ENCODE measurements at places on chromosomes 7 and 10. TPM values are rescaled to one million over a fixed set of nuclear protein-coding genes. Genes with fewer than 3 reads are reported as not detected.

- H3K36me3 ChIP-seq: peaks cover 2% of the 10 kb centered on the region
- H3K4me3 ChIP-seq: no peak overlapping the region
- peaks cover 3% of the 10 kb centered on the region for H3K4me1 ChIP-seq
- no peaks in the 10 kb centered on the region for H3K27me3 ChIP-seq
- no peak for DNase-seq
Measured at GRCh38 chr10:132677096-132677472, 108.9 kb downstream of the NKX6-2 start.

DNA sequence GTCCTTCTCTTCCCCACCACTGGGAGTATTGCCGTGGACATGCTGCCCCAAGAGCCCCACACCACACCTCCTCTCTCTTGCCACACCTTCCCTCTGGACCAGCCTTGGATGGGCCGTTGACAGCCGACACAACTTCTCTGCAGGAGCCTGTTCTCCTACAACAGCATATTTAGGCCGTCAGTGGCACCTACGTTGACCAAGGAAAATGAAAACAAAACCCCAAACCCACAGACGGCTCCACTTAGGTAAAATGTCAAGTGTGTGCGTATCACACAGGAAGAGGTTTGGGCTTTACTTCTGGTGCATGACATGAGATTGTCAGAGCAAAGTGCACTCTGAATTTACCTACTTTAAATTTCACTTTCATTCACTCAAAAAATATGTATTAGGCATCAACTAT lies 246.6 kb downstream of the ZMYND11 start:
- peaks cover 4% of the 10 kb centered on the region for H3K36me3 ChIP-seq
- DNase-seq: peak; percentile 68
- peak overlapping the region; percentile 39 for H3K27ac ChIP-seq
- H3K27me3 ChIP-seq: no peaks in the 10 kb centered on the region
- H3K4me1 ChIP-seq: peaks cover 9% of the 10 kb centered on the region
- peak overlapping the region; percentile 35 for H3K4me3 ChIP-seq

DNA sequence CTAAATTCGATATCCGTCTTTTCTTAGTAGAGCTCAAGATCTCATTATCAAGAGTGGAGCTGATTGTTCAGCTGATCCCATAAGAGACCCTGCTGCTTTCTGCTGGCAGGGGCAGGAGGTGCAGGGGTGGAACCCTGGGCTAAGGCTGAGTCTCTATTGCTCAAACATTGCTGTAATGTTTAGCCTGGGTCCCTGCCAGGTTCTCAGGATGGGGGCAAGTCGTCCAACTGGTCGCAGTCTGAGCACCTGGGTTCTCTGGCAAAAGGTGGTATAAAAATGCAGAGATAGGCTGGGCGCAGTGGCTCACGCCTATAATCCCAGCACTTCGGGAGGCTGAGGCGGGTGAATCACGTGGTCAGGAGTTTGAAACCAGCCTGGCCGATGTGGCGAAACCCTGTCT lies 62.0 kb upstream of the NRBF2 start:
- H3K4me1 ChIP-seq: peaks cover 16% of the 10 kb centered on the region
- H3K27me3 ChIP-seq: peaks cover 15% of the 10 kb centered on the region
- no peak for DNase-seq

GRCh38 chr7:155193716-155194115 lies 104.0 kb upstream of the INSIG1 start:
- peaks cover 5% of the 10 kb centered on the region for H3K27me3 ChIP-seq
- H3K27ac ChIP-seq: no peak overlapping the region
- peaks cover 5% of the 10 kb centered on the region for H3K36me3 ChIP-seq
- peak; percentile 46 for DNase-seq

- H3K36me3 ChIP-seq: no peaks in the 10 kb centered on the region
- H3K4me1 ChIP-seq: peaks cover 14% of the 10 kb centered on the region
- no peaks in the 10 kb centered on the region for H3K27me3 ChIP-seq
- no peak overlapping the region for H3K4me3 ChIP-seq
Measured at GRCh38 chr10:71597821-71598498, 121.6 kb downstream of the C10orf105 start.

DNA sequence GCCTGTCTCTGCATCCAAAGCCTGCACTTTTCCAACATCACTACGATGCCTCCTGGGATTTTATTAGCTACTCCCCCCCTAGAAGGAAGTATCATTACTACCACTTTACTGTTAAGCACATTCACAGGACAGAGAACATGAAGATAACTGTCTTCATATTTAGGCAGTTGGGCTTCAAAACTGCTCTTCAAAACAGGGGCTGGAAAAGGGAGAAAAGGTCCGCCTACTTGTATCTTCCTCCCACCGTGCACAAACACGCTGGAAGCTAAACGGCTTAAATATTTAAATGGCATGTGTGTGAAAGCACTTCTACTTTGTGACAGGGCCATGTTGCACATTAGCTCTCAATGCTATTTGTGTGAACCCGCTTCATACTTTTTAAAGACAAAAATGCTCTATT lies 999 bp downstream of the ITIH5 start:
- no peak for DNase-seq
- no peak overlapping the region for H3K27ac ChIP-seq
- no peaks in the 10 kb centered on the region for H3K36me3 ChIP-seq

DNA sequence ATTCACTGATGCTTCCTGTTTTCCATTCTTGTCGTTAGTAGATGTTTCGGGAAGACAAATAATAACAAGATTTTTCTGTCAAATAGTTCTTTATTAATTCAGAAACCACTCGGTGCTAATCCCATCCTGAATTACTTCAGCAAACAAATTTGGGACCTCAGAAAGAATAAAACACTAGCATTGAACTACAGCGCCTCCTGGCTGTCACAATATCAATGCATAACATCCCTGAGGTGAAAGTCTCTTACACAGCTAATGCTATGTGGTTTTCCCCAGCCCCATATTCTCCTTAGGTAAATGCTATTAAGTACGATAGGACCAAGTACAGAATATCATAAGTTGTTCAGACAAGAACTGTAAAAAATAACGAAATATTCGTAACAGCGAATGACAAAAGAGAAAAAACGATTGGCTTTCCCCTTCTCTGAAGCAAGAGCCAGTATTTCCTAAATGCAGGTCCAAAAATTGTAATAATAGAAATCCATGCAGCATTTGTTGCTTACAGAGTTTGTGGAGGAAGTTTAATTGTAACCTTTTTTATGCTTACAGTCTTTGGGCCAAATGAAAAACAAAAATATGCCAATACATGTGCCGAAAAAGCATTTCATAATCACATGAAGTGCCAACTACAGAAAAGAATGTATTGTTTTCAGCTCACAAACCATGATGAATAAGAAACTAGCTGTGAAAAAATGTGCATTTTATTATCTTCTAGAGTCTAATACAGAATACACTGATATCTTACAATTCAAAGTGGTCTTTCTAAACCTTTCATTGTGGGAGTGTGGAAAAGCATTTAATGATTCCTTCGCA lies 47.3 kb downstream of the MYPN start:
- peak; percentile 88 for DNase-seq
- H3K36me3 ChIP-seq: no peaks in the 10 kb centered on the region
- H3K4me1 ChIP-seq: peaks cover 3% of the 10 kb centered on the region
- no peak overlapping the region for H3K4me3 ChIP-seq
- H3K27ac ChIP-seq: no peak overlapping the region
- H3K27me3 ChIP-seq: no peaks in the 10 kb centered on the region

GRCh38 chr7:152551304-152552036 lies 115.7 kb upstream of the KMT2C start:
- no peaks in the 10 kb centered on the region for H3K36me3 ChIP-seq
- no peak overlapping the region for H3K27ac ChIP-seq
- H3K4me3 ChIP-seq: no peak overlapping the region
- no peak for DNase-seq

DNA sequence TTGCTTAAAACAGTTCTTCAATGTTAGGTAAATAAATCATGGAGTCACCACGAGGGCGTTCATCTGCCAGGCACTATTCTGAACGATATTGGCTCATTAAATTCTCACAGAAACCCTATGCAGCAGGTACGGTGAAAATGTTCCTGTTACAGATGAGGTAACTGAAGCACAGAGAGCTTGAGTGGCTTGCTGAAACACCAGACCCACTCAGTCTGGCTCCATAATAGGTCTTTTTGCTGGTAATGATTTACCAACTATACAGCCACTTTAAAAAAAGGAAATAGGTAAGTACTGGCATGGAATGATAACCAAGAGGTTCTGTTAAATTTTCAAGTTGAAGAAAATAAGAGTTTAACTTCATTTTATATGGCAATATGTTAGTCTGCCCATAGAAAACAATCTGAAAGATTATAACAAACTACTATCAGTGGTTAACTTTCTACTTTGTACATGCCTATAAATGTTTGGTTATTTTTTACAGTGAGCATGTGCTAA lies 1.3 kb upstream of the TM9SF3 start:
- peak; percentile 61 for DNase-seq
- H3K4me3 ChIP-seq: no peak overlapping the region
- H3K27me3 ChIP-seq: peaks cover 18% of the 10 kb centered on the region

The NRG3 gene
- not detected for total RNA-seq

The TYW1B gene
- total RNA-seq: 4.2 TPM

The VWDE gene
- total RNA-seq: 1.9 TPM

The FXYD4 gene
- total RNA-seq: not detected

All from activated CD4-positive, alpha-beta T cell treated with anti-CD3 and anti-CD28 coated beads, Interleukin-2, amount 10 ng/mL, durations not matched to agents 24 days and 14 days (primary cell).